ENCODE measurements at places on chromosomes 5 and 9. TPM values are rescaled to one million over a fixed set of nuclear protein-coding genes. Genes with fewer than 3 reads are reported as not detected.

The ATOX1 gene
- 65.8 TPM for total RNA-seq

The GTF3C5 gene
- 34.5 TPM for total RNA-seq

The SPATA31A3 gene
- total RNA-seq, result not detected

The ENTREP1 gene
- 25.0 TPM for total RNA-seq

The AGXT2 gene
- not detected for total RNA-seq

The PCDHB4 gene
- total RNA-seq, result 2.2 TPM

The COL23A1 gene
- total RNA-seq, result 30.9 TPM

GRCh38 chr9:81717747-81718077 is 28.4 kb upstream of the TLE1 start:
- no peak overlapping the region for H3K4me3 ChIP-seq
- no peaks in the 10 kb centered on the region for H3K4me1 ChIP-seq
- no peak for DNase-seq
- H3K27me3 ChIP-seq, result no peaks in the 10 kb centered on the region
- no peak overlapping the region for H3K27ac ChIP-seq

GRCh38 chr9:131405858-131406537 is 12.1 kb downstream of the PRRC2B start:
- H3K27me3 ChIP-seq, result no peaks in the 10 kb centered on the region
- H3K27ac ChIP-seq, result peak overlapping the region; percentile 80
- H3K4me3 ChIP-seq, result peak overlapping the region; percentile 40
- peaks cover 92% of the 10 kb centered on the region for H3K4me1 ChIP-seq

GRCh38 chr5:127076315-127077129 is 3.2 kb upstream of the C5orf63 start:
- peaks cover 14% of the 10 kb centered on the region for H3K4me1 ChIP-seq
- H3K27ac ChIP-seq, result no peak overlapping the region
- no peak overlapping the region for H3K4me3 ChIP-seq
- DNase-seq, result peak; percentile 33

DNA sequence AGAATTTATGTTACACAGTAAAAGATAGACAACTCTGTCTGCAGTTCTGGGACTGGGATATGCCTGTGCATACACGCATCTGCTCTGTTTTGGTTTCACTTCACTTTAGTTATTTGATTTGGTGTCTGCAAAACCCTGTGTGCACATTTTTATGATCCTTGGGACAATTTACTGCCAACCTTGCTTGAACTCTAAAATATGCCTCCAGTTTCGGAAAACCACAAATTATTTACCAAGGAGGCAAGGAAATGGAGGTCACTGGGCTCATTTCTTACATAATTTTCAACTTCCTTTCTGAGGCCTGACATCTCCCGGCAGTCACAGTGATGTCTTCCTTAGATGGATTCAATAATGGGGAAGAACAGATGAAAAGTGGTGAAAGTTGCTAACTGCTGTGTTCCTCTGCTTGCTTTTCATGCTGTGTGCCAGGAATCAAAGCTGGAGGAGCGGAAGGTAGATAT is 61.2 kb upstream of the TAF11L2 start:
- no peak overlapping the region for H3K27ac ChIP-seq
- no peaks in the 10 kb centered on the region for H3K36me3 ChIP-seq
- no peak overlapping the region for H3K4me3 ChIP-seq
- H3K27me3 ChIP-seq, result no peaks in the 10 kb centered on the region
- no peaks in the 10 kb centered on the region for H3K4me1 ChIP-seq
- no peak for DNase-seq

- peaks cover 21% of the 10 kb centered on the region for H3K4me1 ChIP-seq
- no peak for DNase-seq
- no peaks in the 10 kb centered on the region for H3K27me3 ChIP-seq
Measured at GRCh38 chr5:61329550-61330128, 2.4 kb upstream of the ZSWIM6 start.

- no peak for DNase-seq
- H3K27ac ChIP-seq, result no peak overlapping the region
- H3K4me3 ChIP-seq, result no peak overlapping the region
- H3K36me3 ChIP-seq, result no peaks in the 10 kb centered on the region
- H3K27me3 ChIP-seq, result no peaks in the 10 kb centered on the region
Measured at GRCh38 chr5:69019668-69020375, 74.0 kb upstream of the SLC30A5 start.

DNA sequence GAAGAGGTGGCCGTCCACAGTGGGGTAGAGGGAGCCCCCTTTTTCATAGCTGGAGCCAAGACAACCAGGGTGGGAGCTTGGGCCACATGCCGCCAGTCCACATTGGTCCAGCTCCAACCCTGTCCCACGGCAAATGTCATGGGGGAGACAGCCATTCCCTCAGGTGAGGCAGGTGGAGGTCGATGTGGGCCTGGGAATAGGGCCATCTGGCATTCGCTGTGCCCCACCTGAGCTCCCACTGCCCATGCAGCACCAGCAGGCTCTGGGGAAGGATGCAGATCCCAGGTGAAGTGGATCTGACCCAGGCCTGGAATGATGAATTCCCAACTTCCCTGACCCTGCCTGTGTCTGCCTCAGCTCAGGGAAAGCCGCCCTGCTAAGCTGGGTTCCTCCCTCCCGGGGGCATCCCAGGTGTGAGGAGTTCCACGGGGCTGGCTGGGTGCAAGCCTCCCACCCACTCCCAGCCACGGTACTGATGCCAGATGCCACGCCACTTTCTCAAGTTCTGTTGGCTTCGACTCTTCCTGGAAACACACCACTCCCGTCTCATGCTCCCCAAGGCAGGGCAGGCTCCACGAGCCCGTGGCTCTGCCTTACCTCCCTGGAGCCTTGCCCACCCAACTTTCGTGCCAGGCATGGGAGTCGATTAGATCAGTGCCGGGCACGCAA is 25.2 kb upstream of the FCN2 start:
- H3K36me3 ChIP-seq, result no peaks in the 10 kb centered on the region
- DNase-seq, result no peak
- no peak overlapping the region for H3K4me3 ChIP-seq
- no peaks in the 10 kb centered on the region for H3K4me1 ChIP-seq
- H3K27me3 ChIP-seq, result no peaks in the 10 kb centered on the region
- no peak overlapping the region for H3K27ac ChIP-seq

- peaks cover 7% of the 10 kb centered on the region for H3K27me3 ChIP-seq
- no peaks in the 10 kb centered on the region for H3K4me1 ChIP-seq
- no peak for DNase-seq
Measured at GRCh38 chr5:171615705-171616640, 169.6 kb upstream of the SMIM23 start.

- H3K36me3 ChIP-seq, result peaks cover under 1% of the 10 kb centered on the region
- H3K4me3 ChIP-seq, result no peak overlapping the region
- no peak for DNase-seq
- H3K4me1 ChIP-seq, result peaks cover 80% of the 10 kb centered on the region
- H3K27ac ChIP-seq, result no peak overlapping the region
Measured at GRCh38 chr9:128556926-128557634, 4.7 kb downstream of the SPTAN1 start.

- no peak for DNase-seq
- no peak overlapping the region for H3K27ac ChIP-seq
- H3K36me3 ChIP-seq, result no peaks in the 10 kb centered on the region
- peaks cover 75% of the 10 kb centered on the region for H3K4me1 ChIP-seq
Measured at GRCh38 chr5:36882250-36882649, 5.7 kb downstream of the NIPBL start.

GRCh38 chr5:134394932-134395331 is 16.7 kb downstream of the CDKN2AIPNL start:
- no peak overlapping the region for H3K4me3 ChIP-seq
- no peak overlapping the region for H3K27ac ChIP-seq
- no peaks in the 10 kb centered on the region for H3K27me3 ChIP-seq

DNA sequence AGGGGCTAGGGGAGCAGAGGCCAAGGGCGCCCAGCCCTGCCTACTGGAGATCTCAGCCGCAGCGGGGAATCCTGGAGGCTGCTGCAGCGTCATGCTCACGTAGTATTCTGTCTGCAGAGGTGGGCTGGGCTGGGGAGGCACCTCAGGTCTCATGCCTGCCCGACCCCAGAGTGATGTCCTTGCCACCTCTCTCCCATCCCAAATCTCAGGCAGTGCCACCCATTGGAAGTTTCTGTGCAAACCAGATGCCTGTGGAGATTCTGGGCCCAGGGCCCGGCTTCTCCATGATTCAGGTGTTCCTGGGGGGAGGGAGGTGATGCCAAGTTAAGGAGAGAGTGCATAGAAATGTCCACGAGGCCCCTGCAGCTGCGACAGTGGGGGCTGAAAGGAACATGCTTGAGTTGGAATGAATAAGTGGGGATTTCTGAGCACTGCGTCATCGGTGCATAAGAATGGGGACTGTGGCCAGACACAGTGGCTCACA is 72.0 kb downstream of the ANKRD33B start:
- no peak overlapping the region for H3K27ac ChIP-seq
- H3K27me3 ChIP-seq, result no peaks in the 10 kb centered on the region
- DNase-seq, result no peak
- no peaks in the 10 kb centered on the region for H3K4me1 ChIP-seq

GRCh38 chr5:141881886-141882285 is 3.7 kb upstream of the PCDH1 start:
- H3K36me3 ChIP-seq, result no peaks in the 10 kb centered on the region
- no peak overlapping the region for H3K4me3 ChIP-seq
- peaks cover 58% of the 10 kb centered on the region for H3K4me1 ChIP-seq
- no peak for DNase-seq

GRCh38 chr9:130263601-130264413 is 1.8 kb upstream of the HMCN2 start:
- H3K27ac ChIP-seq, result peak overlapping the region; percentile 27
- no peak overlapping the region for H3K4me3 ChIP-seq
- H3K27me3 ChIP-seq, result peaks cover 39% of the 10 kb centered on the region
- DNase-seq, result peak; percentile 50

DNA sequence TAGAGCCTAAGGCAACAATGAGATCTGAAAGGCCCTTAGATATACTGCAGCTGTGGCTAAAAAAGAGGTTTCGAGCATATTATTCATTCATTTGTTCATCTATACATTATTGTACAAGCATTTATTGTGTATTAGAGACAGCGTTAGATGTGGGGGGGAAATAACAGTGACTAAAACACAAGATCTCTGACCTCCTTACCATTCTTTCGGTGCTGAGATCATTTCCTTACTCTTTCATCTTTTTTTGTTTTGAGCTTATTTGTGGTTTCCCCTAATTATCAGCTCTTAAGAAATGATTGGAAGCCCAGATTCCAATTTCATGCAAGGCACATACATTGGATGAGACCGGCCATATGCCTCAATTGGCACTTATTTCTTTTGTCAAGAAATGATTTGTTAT is 113.2 kb downstream of the SEC61B start:
- no peaks in the 10 kb centered on the region for H3K27me3 ChIP-seq
- H3K4me1 ChIP-seq, result peaks cover 5% of the 10 kb centered on the region
- H3K27ac ChIP-seq, result no peak overlapping the region
- no peaks in the 10 kb centered on the region for H3K36me3 ChIP-seq
- no peak overlapping the region for H3K4me3 ChIP-seq
- no peak for DNase-seq

GRCh38 chr9:85246541-85246940 is 495.2 kb downstream of the AGTPBP1 start:
- H3K36me3 ChIP-seq, result no peaks in the 10 kb centered on the region
- H3K4me1 ChIP-seq, result peaks cover 6% of the 10 kb centered on the region
- H3K27me3 ChIP-seq, result no peaks in the 10 kb centered on the region

DNA sequence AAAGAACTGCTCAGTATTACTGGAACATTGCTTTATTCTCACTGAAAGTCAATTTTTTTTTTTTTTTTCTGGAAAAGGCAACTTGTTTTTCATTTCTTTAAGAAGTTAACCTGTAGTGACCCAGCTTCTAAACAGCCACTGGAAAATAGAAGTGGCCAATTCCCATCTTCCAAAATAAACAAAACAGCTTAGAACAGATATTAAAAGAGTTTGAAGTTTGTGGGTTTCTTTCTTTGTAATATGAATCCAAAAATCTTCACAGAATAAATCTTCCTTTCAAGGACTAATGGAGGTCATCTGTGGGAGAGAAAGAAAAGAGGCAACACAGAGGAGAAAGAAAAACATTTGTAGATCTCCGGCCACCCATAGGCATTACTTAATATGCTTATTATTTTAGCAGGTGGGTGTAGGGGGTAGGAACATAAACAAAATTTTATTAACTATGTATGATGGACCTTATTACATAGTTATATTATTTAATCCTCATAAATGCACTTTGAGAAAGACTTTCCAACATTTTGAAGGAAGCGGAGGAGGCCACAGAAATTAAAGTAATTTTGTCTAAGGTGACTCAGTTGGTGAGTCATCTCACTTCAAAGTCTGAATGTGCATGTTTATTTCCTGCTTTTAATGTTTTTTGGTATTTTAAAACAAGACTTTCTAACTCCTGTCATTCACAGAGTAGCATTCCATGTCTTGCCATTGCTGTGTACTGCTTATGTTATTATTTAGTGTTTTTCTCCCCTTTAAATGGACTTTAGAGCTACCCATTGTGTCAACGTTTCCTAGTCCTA is 1791.8 kb upstream of the WWC1 start:
- H3K4me1 ChIP-seq, result no peaks in the 10 kb centered on the region
- H3K27ac ChIP-seq, result no peak overlapping the region
- no peaks in the 10 kb centered on the region for H3K27me3 ChIP-seq
- no peaks in the 10 kb centered on the region for H3K36me3 ChIP-seq

GRCh38 chr9:22244139-22245011 is 202.2 kb upstream of the DMRTA1 start:
- no peaks in the 10 kb centered on the region for H3K36me3 ChIP-seq
- H3K4me1 ChIP-seq, result no peaks in the 10 kb centered on the region
- H3K4me3 ChIP-seq, result no peak overlapping the region
- DNase-seq, result no peak
- no peaks in the 10 kb centered on the region for H3K27me3 ChIP-seq

- H3K27me3 ChIP-seq, result no peaks in the 10 kb centered on the region
- H3K27ac ChIP-seq, result no peak overlapping the region
- H3K4me3 ChIP-seq, result no peak overlapping the region
- no peaks in the 10 kb centered on the region for H3K4me1 ChIP-seq
- no peak for DNase-seq
- no peaks in the 10 kb centered on the region for H3K36me3 ChIP-seq
Measured at GRCh38 chr5:18546591-18546990, 912.3 kb downstream of the TAF11L14 start.

DNA sequence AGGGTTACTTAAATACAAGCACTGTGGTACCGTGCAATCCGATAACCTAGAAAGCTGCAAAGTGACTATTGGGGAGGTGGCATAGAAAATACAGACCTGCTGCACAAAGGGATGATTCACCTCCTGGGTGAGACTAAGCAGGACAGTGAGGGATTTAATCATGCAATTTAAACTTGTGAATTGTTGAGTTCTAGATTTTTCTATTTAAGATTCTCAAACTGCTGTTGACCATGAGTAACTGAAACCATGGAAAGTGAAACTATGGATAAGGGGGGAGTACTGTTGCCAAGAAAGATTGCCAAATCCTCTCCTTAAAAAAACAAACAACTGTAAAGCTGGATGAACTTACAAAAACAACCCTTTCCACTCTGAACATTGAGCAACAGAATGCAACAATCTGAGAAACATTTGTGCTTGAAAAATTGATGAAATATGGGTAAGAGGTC is 61.5 kb upstream of the NUDT12 start:
- H3K27ac ChIP-seq, result no peak overlapping the region
- no peaks in the 10 kb centered on the region for H3K36me3 ChIP-seq
- no peak for DNase-seq
- no peak overlapping the region for H3K4me3 ChIP-seq

- H3K27ac ChIP-seq, result no peak overlapping the region
- no peaks in the 10 kb centered on the region for H3K36me3 ChIP-seq
- DNase-seq, result no peak
- no peaks in the 10 kb centered on the region for H3K4me1 ChIP-seq
- H3K4me3 ChIP-seq, result no peak overlapping the region
- H3K27me3 ChIP-seq, result no peaks in the 10 kb centered on the region
Measured at GRCh38 chr5:53323943-53324642, 156.3 kb upstream of the FST start.

- no peaks in the 10 kb centered on the region for H3K36me3 ChIP-seq
- no peak overlapping the region for H3K27ac ChIP-seq
- DNase-seq, result no peak
- no peaks in the 10 kb centered on the region for H3K4me1 ChIP-seq
- no peaks in the 10 kb centered on the region for H3K27me3 ChIP-seq
Measured at GRCh38 chr5:106759581-106759980, 911.2 kb downstream of the EFNA5 start.
